ENCODE measurements at places on chromosomes 7 and 10.
A peak's percentile ranks its signal among the peaks of the same experiment; 100 is the strongest.

GRCh38 chr7:64183126-64183742 is 23.8 kb upstream of the ZNF735 start:
- peak; percentile 58 for DNase-seq

GRCh38 chr7:54955696-54956420 is 63.0 kb upstream of the EGFR start:
- DNase-seq, result no peak

GRCh38 chr10:47060993-47061500 is 149.8 kb downstream of the PTPN20 start:
- DNase-seq, result no peak

DNA sequence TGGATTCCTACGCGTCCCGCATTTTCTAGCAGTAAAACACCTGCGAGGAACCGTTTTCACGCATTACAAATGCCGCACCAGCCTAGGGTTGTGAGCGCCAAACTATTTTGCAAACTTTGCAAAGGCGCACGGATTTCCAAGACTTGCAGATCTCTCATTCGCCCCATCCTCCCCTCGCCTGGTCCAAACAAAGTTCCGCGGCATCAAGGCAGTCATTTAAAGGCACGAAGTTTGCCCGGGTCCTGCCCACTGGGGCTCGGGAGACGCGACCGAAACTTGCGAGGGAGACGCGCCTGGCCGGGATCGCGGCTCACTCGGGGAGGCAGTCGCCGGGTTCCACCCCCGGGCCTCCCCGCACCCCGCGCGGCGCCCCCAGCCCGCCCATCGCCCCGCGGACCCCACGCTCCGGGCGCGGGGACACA is 613 bp downstream of the USP6NL start:
- DNase-seq, result no peak

DNA sequence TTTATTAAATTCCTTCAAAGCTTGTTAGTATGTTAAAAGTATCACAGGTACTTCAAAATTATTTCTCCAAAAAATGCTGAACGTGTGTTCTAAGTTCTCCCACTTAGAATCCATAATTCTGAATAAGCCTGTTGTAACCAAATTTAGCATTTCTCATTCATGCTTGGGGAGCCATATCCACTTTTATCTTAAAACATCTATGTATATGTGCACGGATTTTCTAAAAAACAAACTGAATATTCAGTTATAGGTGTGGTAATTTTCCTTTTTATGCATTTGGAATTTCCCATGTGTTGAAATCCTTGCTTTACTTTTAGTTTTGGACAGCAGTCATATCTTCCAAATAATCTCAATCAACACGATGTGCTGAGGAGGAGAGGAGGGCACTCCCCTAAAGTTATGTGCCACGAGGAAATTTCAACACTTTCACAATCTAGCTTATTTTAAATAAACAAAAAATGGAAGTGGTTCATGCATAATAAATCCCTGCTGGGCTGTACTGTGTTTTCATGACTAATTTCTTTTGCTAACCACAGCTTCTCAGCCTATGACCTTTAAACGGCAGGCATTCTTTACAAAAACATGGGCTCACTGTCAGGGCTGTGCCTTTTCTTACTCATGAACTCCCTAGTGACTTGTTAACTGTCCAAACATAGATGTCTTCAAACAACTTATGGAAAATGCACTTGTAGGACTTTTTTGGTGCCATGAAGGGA is 380.3 kb upstream of the SEMA3C start:
- DNase-seq, result no peak

DNA sequence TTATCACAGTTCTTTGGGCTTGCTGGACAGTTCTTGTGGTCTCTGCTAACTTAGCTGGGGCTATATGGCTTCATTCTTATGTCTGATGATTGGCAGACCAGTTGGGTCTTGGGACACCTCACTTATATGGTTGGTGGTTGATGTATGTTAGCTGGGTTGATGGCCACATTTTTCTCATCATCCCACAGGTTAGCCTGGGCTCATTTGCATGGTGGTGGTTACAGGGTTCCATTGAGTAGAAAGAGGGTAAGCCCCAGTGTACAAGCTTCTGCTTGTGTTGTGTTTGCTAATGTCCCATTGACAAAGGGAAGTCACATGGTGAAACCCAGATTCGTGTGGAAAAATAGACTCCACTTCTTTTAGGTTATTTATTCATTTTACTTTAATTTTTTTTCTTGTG is 40.6 kb downstream of the TMEM60 start:
- no peak for DNase-seq

DNA sequence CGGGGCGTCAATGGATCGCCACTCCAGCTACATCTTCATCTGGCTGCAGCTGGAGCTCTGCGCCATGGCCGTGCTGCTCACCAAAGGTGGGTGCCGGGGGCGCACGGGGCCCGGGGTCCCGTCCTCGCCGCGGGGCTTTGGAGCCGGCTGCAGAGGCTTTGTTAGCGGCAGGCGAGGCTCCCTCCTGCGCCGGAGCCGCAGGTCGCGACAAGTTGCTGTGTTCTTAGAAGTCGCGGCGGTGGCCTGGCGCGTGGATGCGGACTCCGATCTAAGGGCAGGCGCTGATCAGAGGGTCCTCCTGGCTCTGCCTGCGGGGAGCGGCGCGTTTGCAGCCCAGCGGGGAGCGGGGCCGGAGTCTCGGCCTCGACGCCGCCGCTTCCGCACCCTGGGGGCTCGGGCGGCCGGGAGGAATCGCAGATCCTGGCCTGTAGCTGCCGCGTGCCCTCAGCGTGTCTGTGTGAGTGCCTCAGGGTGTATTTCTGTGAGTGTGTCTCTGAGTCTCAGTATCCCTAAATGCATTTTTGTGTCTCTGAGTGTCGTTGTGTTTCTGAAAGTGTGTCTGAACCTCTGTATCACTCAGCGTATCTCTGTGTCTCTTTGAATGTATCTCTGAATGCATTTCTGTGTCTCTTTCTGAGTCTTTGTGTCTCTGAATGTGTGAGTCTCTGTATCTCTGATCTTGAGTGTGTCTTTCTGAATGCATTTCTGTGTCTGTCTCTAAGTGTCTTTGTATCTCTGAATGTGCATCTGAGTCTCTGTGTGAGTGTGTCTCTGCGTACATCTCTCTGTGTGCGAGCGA is 766 bp downstream of the BAMBI start:
- peak; percentile 9 for DNase-seq
